ENCODE measurements at places on chromosomes 11 and 22.

GRCh38 chr11:105609832-105610781 is at the start of gene GRIA4:
GRIA4 (plus strand) TSS chr11:105610073; CDS start chr11:105610998, 925 bp downstream.
- peak; percentile 40 for DNase-seq

DNA sequence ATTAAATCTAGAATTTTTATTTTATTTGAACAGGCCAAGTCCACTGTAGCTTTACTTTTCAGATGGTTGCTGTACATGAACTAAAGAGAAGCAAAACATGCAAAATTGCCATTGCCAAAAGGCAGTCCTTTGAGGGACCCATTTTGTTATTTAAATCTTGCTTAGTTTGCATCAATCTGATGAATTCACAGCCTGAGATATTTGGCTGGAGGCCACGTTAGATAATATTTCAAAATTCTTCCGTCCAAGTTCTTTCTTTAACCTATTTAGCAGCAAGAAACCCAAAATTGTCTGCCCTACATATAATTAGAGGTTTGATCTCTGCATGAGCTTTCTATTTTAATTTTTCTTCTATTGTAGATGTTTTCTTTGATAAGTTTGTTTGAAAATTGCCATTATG is 1706.9 kb upstream of the RAG2 start:
- DNase-seq: no peak

DNA sequence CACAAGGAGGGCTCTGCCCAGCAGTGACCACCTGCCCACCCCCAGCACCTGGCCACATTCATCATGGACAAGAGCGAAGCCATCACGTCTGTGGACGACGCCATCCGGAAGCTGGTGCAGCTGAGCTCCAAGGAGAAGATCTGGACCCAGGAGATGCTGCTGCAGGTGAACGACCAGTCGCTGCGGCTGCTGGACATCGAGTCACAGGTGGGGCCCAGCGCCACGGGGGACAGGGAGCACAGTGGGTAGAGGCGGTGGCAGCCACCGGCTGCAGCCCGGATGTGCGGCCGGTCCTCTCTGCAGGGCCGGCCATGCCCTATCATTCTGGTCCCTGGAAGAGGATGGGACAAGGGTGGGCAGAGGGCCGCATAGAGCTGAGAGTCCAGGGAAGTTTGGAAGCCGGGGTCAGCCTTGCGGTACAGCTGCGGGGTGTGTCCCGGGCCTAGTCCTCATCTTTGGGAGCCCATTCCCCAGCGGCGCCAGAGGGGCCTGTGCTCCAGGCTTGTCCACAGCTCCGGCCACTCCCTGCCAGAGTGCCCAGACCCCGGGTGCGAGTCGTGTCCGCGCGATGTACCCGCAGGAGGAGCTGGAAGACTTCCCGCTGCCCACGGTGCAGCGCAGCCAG is 14.1 kb downstream of the EPS8L2 start:
- DNase-seq: no peak

GRCh38 chr22:29039148-29039547 is 22.5 kb downstream of the C22orf31 start:
- DNase-seq: no peak

DNA sequence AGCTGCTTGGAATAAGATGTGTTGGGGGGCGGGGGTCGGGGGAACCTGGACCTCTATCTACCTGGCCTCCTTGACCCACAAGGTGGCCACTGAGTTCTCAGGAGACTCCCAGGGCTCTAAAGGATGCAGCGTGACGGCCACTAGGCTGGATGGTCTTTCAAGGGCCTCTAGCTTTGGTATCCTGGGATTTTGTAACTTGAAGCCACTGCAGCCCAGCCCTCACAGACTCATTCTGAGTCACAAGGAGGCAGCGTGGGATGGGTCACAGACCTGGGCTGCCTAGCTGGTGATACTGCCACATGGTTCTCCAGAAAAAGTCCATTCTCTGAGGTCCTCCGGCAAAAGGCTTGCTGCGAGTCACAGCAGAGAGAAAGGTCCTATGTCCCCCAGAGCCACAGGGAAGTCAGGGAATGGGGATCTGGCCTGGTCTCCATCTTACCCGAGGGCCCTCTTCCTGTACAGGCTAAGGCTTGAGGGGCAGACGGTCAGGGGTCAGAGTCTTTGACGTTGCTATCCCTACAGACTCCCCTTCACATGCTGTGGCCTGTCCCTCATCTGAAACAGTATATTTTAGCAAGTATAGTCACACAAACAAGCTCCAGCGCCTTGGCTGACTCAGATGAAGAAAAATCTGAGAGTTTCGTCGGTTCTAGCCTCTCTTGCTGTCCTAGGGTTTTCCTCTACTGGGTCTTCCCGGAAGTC is 52.4 kb downstream of the KCNC1 start:
- no peak for DNase-seq

GRCh38 chr11:3188496-3189195 is 23.5 kb upstream of the OSBPL5 start:
- DNase-seq: no peak

DNA sequence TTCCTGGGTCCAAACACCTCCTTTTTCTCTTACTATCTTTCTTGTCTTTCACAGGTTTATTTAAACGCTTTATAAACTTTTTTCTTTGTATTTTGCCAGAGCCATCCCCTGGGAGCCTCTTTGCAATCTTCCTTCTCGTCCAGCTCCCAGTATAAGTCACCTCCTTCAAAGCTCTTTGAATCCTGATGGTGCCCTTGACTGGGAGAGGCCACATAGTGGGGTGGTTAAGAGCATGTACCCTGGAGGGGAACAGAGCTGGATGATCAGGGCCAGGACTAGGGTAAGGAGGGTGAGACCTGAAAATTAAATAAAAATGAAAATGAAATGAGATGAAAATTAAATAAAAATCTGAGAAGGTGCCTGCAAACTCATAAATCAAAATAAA is 155.0 kb downstream of the FBXO7 start:
- no peak for DNase-seq

- no peak for DNase-seq
These were observed 1.5 kb upstream of the LARGE1 start for GRCh38 chr22:33921525-33922348.

GRCh38 chr11:122330279-122330965 is 214.4 kb upstream of the BLID start:
- DNase-seq: no peak

- no peak for DNase-seq
These were observed 253.3 kb upstream of the ISX start for GRCh38 chr22:34812631-34813030.

- DNase-seq: no peak
These were observed 22.2 kb downstream of the NUP50 start for GRCh38 chr22:45185718-45186514.

GRCh38 chr11:120740380-120740779 is 228.8 kb downstream of the GRIK4 start:
- DNase-seq: no peak

DNA sequence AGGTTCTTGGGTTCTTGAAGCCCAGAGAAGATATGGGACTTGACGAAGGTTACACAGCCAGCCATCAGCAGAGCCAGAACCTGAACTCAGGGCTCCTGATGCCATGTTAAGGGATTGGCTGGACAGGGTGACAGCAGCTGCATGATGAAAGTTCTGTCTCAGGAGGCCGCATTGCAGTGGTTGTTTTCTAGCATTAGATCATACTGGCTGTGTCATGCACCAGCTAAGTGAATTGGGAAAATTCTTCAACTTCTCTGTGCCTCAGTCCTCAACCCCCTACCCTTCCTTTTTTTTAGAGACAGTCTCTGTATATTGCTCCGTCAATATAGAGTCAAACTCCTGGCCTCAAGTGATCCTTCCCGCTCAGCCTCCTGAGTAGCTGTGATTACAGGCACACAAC is 5.4 kb upstream of the LTBP3 start:
- DNase-seq: no peak

DNA sequence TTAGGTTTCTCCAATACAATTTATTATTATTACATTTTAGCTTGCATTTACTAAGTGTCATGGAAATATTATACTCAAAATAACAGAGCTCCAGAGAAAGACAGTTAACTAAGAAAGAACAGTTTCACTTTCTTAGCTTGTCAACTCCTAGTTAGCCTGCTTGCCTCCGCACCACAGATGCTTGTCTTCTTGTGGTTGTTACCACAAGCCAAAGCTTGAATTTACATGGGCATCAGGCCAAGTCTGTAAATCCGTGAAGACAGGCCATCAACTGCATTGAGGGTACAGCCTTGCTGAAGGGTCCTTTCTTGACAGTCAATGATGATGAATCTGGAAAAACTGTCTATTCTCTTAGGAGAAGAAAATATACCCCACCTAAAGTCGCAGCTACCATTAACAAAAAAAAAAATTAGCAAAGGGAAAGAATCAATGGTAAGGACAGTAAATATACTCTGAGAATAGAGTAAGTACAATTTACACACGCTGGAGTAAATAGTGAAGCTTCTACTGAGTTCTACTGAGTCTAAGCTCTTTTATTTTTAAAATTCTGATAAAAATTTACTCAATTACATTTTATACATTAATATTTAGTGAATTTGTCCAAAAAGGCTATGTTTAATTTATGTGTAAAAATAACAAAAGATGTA is 15.6 kb upstream of the DENND5A start:
- DNase-seq: no peak

DNA sequence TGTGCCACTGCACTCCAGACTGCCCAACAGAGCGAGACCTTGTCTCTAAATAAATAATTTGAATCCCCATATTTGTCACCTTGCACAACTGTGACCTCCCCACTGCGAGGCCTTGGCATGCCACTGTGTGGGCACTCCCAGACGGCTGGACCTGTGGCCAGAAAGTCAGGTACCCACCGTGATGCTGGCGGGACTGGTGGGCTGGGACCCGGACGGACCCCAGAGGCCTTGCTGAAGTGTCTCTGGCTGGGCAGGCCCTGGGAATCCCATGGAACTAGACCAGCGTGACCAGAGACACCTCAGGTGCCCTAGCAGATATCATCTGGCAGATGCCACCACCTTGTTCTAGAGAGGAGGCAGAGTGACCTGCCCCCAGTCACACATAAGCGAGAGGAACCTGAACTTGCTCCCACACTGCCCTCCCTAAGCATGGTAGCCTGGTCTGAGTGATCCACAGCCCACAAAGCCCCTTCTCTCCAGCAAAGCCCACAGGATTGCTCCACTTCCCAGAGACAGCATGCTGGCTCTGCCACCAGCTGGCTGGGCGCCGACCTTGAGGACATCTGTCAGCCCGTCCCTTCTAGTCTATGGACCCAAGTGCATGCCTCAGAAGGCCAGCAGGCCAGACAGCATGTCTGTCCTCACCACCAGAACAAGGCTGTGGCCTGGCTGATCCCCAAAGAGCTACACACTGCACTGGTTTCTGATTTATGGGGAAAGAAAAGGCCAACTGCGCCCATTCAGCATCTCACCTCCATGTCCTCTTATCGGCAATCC is 9.5 kb downstream of the MACROD1 start:
- no peak for DNase-seq

- DNase-seq: no peak
These were observed 11.2 kb upstream of the TTLL12 start for GRCh38 chr22:43198126-43198525.

DNA sequence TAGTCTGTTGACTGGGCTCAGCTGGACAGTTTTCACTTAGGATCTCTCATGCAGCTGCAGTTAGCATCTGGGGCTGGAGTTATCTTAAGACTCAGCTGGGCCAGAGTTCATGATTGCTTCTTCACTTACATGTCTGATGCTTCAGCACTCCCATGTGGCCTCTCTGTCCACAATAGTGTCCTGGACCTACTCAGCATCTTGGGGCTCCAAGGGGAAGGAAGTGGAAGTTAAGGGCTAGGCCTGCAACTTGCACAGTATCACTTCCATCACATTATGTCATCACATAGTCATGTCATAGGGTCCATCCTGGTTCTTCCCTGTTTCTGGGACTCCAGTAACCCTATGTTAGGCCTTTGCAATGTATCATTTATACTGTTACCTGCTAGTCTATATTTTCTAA is 115.9 kb downstream of the C11orf65 start:
- no peak for DNase-seq

- no peak for DNase-seq
These were observed 191 bp upstream of the DEAF1 start for GRCh38 chr11:695288-695537.

- DNase-seq: no peak
These were observed 6.9 kb upstream of the TBC1D22A start for GRCh38 chr22:46755525-46755924.

DNA sequence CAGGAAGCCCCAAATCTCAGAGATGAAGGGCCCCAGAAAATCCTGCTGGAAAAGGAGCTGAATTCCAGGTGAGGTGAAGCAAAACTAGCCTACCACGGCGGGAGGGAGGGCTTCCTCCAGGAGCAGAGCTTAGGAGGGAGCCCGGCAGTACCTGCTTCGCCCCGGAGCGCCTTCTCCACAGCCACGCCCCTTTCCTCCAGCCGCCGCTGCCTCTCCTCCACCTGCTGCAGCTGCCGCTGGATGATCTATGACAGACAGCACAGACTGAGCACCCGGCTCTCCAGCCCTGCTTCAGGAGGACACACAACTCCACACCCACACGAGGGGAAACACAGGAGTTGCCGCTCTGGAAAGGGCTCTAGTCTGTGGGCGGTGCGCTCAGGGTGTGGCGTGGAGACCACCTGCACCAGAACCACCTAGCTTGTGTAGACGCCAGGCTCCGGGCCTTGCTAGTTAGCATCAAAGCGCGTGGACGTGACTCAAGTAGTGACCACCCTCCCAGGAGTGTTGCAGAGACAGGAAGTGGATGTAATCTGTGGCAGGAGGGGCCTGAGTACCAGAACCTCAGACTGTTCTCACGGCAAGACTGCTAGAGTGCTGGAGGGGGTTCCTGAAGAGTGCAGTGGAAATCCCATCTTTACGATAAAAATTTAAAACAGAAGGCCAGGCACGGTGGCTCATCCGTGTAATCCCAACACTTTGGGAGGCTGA is 34.6 kb upstream of the BID start:
- DNase-seq: peak; percentile 18

DNA sequence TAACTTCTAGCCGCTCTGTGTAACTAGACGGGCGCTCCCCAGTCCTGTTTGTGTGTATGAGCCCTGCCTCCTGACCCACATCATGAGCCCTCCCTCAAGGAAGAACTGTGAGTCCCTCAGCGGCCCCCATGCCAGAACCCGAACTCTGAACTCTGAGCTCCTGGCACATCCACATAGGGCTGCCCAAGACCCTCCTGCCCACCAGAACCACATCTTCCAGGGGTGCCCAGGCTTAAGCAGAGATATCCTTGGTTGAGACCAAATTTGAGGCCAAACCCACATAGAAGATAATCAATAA is 3.0 kb downstream of the TRIM29 start:
- no peak for DNase-seq

GRCh38 chr11:46902694-46903093 is 15.7 kb downstream of the LRP4 start:
- no peak for DNase-seq

DNA sequence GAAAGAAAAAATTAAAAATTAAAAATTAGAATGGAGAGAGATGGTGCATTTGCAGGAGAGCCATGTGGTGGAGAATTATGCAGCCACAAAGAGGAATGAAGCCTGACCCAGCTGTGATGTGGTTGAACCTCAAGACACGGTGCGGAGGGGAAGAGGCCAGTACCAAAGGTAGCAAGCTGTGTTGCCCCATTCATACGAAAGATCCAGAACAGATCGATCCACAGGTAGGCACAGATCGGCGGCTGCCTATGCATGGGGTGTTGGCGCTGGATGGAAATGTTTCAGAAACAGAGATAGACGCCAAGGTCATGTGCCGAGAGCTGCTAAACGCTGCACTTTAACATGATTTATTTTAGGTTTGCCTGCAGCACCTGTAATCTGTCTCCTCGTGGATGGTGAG is 992.3 kb downstream of the BRD1 start:
- no peak for DNase-seq

- DNase-seq: no peak
These were observed 8.8 kb downstream of the ZW10 start for GRCh38 chr11:113764527-113765219.

GRCh38 chr22:18152519-18152918 is 2.5 kb downstream of the USP18 start:
- DNase-seq: no peak

- DNase-seq: no peak
These were observed 31.6 kb downstream of the EIF3F start for GRCh38 chr11:8018484-8019313.

GRCh38 chr11:121595717-121596161 is 143.0 kb upstream of the SORL1-AS1 start:
- no peak for DNase-seq

Measured in SHP77 (cell line).